ENCODE measurements at places on chromosomes 12 and 14.

DNA sequence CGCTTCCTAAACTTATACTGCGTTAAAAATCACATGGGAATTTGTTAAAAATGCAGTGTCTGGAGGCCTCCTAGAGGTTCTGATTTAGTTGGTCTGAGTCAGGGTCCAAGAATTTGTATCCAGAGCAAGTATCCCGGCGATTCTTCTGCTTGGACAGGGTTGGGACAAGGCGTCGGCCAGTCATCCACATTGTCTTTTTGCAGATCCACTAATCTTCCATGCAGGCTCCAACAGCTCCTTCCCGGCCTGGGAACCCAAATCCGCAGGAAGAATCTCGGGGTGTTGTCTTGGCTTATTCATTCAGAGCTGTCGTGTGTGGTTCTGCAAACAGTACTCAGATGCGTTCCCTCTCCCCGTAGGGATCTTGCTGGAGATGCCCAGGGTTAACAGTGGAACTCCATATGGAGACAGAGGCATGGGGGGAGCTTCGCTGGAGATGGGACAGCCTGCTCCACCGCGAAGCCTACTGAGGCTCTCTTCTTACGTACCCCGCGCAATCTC is 25.3 kb downstream of the GPRC5D start:
- no peak for DNase-seq

DNA sequence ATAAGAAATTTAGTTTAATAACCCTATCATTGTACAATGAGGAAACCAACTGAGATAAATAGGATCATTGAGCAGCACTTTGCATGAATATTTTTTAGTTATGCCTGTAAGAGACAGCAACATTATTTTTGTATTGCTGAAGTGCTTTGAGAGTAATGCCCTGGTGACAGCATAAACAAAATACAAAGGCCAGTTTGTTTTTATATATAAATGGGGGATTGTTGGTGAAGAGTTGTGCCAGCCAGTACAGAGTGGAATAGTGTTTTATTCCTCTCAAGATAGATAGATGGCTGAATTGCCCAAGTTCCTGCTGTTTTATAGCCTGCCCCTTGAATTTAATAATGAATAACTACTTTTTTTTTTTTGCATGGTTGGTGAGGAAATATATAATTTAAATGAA is 101.8 kb downstream of the CNTN1 start:
- no peak for DNase-seq

DNA sequence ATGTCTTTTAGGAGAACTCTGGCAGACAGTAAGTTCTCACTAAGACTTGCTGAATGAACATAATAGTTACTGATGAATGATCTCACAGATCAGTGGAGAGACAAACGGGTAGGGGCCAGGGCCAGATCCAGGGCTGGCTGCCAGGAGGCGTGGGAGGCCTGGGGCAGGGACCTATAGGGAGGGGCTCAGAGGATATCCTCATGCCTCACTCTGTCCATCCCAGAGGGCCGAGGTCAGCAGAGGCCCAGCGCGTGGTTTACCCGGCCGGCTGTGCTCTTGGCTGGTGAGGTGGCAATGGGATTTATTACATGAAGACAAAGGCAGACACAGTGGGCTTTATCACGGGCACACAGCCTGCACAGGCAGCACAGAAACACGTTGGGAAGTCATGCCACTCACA is 85.4 kb downstream of the CHGA start:
- DNase-seq, result no peak

GRCh38 chr12:89765959-89766824 is 57.6 kb upstream of the ATP2B1 start:
- DNase-seq, result no peak

DNA sequence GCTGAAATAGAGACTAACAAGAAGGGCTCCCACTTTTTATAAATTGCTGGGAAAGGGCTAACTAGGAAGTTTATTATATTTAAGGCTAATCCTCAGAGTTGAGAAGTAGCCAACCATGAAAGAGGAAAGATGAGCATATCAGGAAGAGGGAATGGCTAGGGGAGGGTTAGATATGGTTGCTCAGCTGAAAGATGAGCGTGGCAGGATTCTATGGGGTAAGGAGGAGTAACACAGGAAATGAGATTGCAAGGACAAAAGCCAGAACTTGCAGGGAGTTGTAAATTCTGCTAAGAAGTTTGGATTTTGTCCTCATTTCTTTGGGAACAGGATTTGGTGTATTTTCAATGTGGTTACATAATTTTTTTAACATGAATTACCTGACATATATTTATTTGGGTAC is 127.4 kb upstream of the ATP2B1 start:
- DNase-seq, result no peak

DNA sequence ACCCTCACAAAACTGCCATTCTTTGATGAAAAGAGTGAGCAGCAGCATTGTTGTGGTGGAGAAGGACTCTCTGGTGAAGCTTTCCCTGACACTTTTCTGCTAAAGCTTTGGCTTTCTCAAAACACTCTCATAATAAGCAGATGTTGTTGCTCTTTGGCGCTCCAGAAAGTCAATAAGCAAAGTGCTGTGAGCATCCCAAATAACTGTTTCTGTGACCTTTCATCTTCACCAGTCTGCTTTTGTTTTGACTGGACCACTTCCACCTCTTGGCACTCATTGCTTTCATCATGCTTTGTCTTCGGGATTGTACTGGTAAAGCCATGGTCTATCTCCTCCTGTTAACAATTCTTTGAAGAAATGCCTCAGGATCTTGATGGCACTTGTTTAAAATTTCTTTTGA is 424.7 kb upstream of the TMPO start:
- DNase-seq, result no peak

DNA sequence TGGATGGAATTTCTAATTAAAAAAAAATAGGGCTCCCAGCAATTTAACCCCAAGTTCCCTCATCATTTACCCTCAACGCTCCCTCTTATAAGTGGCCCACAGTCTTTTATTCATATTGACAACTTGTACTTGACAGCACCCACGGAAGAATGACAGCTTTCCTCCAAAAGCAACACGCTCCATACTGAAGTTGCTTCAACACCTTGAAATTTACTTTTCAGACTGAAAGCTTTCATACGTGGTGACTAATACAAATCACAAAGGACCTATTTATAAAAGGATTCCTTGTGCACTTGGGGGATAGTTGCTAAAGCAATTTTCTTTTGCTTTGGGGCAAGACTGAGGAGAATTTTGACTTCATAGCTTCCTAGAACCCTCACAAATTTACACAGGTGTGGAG is 1629.4 kb upstream of the SEL1L start:
- no peak for DNase-seq

GRCh38 chr12:101777978-101778377 is 38.7 kb upstream of the SYCP3 start:
- DNase-seq, result no peak

Data from activated gamma-delta T cell (primary cell).